ENCODE measurements at places on chromosomes 1 and 21.

DNA sequence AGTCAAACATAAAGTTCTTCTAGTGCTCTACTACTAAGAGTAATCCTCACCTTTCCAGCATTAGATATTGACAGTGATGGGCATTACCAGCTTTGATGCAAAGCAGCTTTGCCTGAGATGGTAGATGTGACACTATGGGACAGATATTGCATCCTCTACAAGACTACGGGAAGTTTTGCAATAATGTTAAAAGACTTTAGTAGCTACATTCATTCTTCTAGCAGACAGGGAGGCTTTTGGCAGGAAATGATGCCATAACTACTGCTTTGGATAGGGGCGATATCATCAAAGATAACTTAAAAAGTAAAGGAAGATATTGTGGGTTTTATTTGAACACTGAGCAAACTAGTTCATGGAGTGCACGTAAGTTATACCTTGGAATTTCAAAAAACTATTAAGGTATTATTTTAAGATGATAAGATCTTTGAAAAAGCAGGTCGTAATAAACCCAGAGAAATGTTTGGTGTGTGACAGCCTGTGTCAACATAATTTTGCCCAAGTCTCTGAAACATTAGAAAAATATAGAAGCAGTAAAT, 368.3 kb upstream of the TMPRSS15 start:
- DNase-seq: peak; percentile 64

GRCh38 chr21:29297483-29298347, 1.0 kb upstream of the BACH1 start:
- DNase-seq: no peak

DNA sequence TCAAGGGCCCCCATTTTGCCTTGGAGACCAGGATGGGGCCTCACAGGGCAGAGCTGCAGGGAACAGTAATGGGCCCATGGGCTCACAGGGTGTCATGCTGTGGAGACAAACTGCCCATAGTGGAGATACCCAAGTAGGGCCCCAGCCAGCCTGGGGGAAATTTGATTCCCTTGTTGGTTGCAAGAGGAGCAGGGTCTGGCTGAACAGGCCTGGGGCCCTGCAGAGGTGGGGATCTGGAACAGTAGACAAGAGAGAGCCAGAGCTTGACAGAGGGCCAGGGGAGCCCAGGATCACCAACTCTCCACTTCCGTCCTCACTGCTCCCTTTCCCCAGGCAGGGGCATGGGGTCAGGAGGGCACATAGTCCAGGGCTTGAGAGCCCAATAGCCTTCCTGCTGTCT, 8.7 kb downstream of the S100B start:
- DNase-seq: no peak

DNA sequence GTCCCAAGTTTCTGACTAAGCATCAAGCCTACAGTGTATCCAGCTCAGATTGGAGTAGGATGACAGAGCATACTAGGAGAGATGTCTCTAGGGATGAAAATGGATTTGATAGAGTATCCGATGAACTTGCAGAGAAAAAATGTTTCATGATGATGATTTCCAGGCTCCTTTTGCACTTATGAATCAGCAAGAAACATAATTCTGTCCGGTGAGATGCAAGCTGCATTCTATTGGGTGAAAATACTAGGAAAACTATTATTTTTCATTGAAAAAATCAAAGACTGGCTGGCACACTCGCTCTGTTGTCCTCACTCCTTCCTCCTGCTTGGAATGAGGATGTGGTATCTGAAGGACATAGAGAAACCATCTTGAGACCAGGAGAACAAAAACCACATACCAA, 35.4 kb upstream of the RAB3GAP2 start:
- no peak for DNase-seq

GRCh38 chr1:39751595-39751994, 12.9 kb downstream of the PPIE start:
- DNase-seq: no peak

DNA sequence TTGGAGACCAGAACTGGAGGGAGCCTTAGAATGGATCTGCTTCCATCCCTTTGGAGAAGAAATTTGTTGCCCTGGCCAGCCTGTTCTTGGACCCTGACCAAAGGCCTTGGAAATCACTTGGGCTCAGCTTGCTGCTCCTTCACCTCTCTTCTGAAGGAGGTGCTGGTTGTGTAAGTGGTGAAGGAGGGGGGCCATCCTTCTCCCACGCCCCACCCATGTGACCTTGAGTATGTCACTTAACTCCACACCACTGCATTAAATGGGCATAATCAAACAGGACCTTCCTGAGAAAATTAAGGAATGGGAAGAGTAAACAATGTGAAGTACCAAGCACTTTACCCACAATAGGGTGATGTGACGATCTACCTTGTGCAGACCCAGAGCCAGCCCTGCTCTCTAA, 68.3 kb upstream of the GJB5 start:
- no peak for DNase-seq
